Kidney epithelial cell (primary cell): ENCODE measurements at places on chromosomes 1 and 21. TPM values are rescaled to one million over a fixed set of nuclear protein-coding genes. Genes with fewer than 3 reads are reported as not detected.

DNA sequence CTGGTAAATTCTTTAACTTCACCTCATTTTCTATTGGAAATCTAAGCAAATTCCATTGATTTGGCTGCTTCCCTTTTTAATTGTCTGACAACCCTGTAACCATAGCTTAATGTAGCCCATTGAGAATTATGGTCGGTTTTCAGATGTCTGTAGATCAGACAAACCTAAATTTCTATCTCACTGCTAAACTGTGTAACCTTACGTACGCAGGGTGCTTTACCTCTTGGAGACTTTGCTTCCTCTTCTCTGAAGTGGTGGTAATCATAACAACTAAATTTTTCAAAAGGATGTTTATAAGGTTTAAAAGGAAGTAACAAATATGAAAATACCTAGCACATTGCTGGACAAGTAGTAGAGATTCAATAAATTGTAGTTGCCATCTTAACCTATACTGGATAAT lies 25.9 kb downstream of the IFNAR1 start:
- no peak for DNase-seq

USH2A gene
- total RNA-seq, result not detected in 2 replicates

HES5 gene
- 0.71 TPM in 1 of 2 replicates, not detected in the other for total RNA-seq

DNA sequence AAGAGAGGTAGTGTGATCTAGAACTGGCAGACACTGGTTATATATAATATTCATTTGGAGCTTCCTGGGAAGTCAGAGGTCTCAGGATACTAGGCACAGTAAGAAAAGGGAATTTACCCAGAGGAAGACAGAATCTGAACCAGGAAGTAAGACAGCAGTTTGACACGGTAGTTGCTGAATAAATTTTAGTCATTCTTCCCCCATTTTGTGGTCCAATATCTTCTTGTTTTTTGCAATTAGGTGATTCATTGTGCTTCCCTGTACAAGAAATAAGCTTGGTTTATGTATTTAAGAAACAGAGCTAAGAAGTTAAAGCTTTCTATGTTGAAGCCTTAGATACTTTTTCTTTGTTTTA lies 1.3 kb downstream of the TMEM167B start:
- no peak for DNase-seq

DNA sequence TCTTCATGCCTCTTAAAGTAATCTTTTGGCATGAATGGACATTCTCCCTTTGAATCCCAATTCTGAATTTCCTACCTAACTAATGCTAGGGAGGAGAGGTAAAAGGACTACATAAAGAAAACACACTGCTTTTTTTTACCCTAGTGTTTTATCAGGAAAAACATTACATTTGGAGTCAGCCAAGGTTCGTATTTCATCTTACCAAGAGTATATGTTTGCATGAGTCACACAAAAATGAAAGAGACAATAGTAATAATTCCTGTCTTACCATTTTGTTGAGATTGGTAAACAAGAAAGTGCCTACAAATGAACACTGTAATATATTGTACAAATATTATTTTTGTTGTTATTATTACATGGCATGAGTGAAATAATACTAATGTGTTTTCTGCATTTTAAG lies 112.9 kb upstream of the WARS2 start:
- DNase-seq, result no peak
